Cortex of kidney (tissue), 1 donor: ENCODE measurements at places on chromosomes 16 and 17.

GRCh38 chr16:23365602-23366240 is 63.6 kb downstream of the SCNN1B start:
- no peak for DNase-seq

DNA sequence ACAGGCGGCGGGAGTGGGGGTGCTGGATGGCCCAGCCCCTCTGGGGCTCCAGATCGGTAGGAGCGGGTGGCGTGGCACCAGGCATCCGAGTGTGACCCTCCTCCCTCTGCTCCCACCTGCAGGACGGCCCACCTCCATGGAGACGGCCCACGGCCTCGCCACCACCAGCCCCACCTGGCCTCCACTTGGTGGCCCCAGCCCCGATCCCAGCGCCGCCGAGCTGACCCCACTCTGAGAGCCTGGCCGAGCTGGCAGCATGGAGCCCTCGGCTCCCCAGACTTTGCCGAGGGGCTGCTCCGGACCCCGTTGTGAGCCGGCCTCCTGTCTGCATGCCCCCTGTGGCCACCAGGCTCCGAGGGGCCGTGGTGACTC is 4.7 kb upstream of the NUDT16L1 start:
- no peak for DNase-seq

DNA sequence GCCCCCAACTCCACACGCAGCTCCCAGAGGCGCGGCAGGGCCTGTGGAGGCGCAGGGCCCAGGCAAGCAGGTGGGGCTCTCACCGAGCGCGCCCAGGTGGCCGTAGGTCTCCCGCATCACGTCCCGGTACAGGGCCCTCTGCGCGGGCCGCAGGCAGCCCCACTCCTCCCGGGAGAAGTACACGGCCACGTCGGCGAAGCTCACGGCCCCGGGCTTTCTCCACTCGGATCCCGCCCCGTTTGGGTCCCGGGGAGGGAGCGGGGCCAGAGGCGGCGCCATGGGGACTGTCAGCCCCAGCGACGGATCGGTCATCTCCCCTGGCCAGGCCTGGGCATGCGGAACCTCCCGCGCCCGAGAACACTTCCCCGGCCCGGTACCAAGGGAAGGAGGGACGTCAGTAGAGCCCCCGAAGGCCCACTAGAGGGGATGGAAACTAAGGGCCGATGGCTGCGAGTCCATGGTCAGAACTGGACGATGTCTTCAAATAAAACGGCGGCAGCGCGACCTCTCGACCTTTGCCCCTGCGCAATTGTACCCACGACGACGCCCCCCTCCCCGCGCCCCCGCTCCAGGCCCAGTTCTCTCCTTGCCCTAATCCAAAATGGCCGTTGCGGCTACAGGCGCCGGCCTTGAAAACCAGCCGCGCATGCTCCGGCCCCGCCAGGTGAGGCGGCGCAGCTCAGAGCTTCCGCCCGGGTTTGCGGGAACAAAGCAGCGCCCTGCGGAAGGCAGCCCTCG is at the start of gene ZNF747:
TSS of gene ZNF747 (minus strand) at position 491 of the 738 bp plus-strand sequence. CDS start at position 312, 179 bp downstream.
- peak; percentile 77 for DNase-seq

GRCh38 chr17:60305141-60305540 is 86.8 kb downstream of the USP32 start:
- no peak for DNase-seq

GRCh38 chr17:65020284-65020683 is 36.3 kb downstream of the GNA13 start:
- DNase-seq: no peak

GRCh38 chr17:56830726-56831368 is 2.9 kb downstream of the C17orf67 start:
- DNase-seq: no peak

DNA sequence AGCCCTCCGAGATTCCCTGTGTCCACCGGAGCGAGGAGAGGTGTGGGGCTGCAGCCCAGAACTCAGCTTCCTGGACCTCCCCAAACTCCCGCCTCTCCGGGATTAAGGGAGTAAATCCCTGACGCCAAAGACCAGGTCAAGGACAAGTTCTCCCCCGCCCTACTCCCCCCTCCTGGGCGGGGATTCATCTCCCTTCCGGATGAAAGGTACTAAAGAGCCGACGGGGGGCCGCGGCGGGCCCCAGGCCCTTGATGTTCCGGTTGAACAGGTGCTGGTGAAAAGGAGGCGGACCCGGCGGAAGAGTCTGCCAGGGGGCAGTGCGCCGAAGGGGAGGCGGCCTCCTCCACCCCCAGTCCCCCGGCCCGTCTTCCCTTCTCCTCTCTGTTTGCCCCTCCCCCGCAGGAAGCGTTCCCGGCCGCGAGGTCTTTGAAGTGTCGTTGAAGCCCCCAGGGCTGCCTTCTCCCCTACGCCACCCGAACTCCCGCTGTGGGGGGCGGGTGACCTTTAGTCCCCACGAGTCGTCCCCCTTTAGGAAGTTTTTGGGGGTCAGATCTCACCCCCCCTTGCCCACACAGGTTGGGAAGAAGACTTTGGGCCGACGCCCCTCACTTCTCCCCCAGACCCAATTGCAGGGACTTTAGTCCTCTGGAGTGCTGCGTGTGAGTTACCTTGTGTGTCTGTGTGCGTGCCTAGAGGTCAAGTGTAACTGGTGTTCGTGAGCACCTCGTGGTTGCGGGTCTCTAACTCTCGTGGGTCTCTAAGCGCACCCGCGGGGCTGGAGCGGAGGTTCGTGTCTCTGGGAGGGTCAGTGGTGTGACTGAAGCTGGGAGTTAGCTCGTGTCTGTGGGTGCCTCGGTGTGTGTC is 1.1 kb upstream of the MLLT6 start:
- DNase-seq: no peak

- no peak for DNase-seq
These were observed 11.4 kb downstream of the CFAP97D1 start for GRCh38 chr17:43791589-43791988.

GRCh38 chr17:76562734-76563148 is 22.9 kb downstream of the PRCD start:
- DNase-seq: no peak

- no peak for DNase-seq
These were observed 383.2 kb upstream of the CCL2 start for GRCh38 chr17:33871720-33872540.

- DNase-seq: no peak
These were observed 14.2 kb downstream of the YWHAE start for GRCh38 chr17:1385861-1386260.

DNA sequence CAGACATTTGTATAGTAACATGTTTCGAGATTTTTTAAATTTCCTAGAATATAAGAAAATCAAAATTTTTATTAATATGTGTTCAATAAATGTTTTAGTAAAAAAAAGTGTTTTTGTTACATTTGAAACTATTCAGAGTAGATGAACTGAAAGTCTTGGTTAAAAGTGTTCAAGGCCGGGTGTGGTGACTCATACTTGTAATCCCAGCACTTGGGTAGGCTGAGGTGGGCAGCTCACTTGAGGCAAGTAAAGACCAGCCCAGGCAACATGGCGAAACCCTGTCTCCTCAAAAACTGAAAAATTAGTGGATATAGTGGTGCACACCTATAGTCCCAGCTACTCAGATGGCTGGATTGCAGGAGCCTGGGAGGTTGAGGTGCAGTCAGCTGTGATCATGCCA is 16.8 kb upstream of the PHKG2 start:
- DNase-seq: no peak

- DNase-seq: no peak
These were observed 1.8 kb downstream of the KRT15 start for GRCh38 chr17:41516830-41517283.

GRCh38 chr16:70689035-70689969 is 3.4 kb upstream of the MTSS2 start:
- DNase-seq: no peak

DNA sequence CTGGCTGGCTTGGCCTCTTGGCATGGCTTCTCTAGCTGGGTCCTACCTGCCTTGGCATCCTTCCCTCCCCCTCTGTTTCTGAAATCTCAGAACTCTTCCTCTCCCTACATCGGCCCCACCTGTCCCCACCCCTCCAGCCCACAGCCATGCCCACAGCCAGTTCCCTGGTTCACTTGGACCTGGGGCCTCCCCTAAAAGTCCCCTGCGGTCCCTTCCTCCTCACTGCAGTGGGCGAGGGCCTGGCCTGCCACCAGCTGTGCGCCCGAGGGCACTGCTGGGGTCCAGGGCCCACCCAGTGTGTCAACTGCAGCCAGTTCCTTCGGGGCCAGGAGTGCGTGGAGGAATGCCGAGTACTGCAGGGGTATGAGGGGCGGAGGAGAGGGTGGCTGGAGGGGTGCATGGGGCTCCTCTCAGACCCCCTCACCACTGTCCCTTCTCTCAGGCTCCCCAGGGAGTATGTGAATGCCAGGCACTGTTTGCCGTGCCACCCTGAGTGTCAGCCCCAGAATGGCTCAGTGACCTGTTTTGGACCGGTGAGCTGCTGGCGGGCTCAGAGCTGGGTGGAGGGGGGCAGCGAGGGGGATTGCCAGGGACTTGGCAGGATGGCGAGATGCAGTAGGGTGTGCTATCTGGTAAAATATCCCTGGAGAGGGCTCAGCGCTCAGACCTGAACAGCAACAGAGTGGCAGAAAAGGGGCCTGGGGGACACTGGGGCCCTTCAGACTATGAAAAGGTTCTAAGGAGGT is 14.1 kb downstream of the MIEN1 start:
- DNase-seq: no peak

DNA sequence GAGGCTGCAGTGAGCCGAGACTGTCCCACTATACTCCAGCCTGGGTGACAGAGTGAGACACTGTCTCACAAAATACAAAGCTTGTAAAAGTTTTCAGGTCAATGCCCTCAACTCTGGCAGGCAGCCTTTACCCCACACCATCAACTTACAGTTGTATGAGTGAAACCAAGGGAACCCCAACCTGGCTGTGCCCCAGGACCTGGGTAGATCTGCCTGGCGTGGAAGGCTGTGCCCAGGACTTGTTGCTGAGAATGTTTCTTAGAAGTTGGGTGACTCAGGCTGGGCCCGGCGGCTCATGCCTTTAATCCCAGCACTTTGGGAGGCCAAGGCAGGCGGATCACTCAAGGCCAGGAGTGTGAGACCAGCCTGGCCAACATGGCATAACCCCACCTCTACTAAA is 7.8 kb downstream of the CES3 start:
- no peak for DNase-seq

DNA sequence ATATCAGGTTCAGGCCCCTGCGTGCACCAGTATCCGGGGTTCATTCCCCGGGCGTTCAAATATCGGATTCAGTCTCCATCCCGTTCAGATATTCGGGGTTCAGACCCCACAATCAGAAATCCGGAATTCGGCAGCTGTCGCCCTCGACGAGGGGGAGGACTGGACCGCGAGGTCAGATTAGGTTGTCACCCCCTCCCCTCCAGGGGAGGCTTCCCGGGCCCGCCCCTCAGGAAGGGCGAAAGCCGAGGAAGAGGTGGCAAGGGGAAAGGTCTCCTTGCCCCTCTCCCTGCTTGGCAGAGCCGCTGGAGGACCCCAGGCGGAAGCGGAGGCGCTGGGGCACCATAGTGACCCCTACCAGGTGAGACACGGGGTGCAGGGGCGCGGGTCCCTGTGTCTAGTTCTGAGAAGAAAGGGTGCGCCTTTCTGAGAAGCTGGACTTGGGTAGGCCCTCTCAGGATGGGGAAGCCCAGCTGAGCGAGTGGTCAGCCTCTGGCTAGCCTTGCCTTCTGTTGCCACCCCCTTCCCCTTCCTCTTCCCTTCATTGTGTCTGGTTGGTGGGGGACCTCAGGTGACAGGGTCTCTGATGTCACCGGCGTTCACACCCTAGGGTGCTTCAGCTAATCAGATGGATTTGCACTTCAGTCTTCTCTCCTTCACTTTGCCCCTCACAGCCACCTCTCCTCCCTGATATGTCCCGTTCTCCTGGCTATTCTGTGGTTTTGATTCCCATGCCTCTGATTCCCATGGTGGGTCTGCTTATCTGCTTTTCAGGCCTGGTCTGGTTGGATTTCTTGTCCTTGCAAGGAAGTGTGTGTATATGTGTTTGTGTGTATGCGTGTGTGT is 844 bp downstream of the TAOK2 start:
- DNase-seq: no peak

- no peak for DNase-seq
These were observed 3.1 kb downstream of the KCNJ2 start for GRCh38 chr17:70172449-70172848.

GRCh38 chr16:75402821-75403475 is 30.4 kb downstream of the CFDP1 start:
- no peak for DNase-seq

DNA sequence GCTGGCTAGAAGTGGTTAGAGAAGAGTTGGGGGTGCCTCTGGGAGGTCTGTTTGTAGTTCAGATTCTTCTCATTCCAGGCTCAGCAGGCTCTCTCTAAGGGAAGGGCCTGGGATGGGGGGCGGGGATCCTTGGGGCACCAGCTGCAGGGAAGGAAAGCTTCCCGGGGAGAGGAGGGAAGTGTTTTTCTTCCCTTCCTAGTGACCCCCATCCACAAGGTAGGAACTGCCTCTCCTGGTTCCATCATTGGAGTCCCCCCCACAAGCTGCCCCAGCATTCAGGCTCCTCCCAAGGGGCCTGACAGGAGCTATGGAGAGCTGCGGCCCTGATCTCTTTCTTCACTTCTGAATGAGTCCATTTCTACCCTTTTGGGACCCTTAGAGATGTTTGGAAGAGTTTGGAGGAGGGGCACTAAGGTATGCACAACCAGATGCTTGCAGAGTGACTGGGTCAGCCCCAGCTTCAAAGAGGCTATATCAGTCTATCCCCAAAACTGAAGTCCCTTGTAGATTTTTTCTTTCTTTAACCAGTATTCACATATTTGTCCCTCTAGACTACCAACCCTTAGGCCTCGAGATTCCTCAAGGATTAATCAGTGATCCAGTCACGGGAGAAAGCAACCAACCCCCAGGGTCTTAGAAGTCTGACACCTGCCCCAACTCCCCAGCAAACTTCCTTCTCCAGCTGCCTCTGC is 13.9 kb upstream of the FZD2 start:
- no peak for DNase-seq

DNA sequence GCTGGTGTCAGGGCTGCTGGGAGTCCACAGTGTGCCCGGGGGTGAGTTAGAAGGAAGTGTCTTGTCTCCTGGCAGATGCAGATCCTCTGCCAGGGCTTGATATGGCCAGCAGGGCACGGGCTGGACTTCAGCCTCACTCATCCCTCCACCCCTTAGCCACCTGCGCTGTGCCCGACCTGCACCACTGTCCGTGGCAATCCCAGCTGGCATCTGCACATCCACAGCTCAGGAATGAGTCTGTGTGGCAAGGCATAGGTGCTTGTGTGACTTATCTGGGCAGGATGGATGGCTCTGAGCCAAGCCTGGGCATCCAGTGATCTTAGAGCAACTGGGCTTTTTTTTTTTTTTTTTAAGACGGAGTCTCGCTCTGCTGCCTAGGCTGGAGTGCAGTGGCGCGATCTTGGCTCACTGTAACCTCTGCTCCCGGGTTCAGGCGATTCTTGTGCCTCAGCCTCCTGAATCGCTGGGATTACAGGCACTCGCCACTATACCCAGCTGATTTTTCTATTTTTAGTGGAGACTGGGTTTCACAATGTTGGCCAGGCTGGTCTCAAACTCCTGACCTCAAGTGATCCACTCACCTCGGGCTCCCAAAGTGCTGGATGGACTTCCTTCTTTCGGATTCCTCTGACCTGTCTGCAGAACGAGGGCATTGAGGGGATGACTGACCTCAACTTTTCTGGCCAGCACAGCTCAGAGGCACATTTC is 22.5 kb upstream of the CACNG1 start:
- no peak for DNase-seq

DNA sequence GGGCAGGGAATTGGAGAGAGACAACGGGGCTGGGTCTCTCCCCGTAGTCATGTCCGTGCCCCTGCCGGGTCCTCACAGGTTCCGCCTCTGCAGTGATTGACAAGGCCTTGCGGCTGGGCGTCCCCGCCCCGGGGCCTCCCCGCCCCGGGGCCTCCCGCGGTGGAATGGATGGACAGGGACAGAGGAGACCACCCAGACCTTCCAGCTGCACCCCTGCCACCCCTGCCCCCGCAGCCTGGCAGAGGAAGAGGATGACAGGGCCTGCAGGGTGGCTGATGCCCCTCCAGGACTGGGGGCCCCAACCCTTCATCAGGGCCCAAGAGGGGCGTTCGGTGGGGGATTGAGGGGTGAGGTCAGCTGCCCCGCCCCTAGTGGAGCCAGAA is 216.4 kb upstream of the CIBAR2 start:
- no peak for DNase-seq
